ENCODE measurements at places on chromosomes 11 and 22.

DNA sequence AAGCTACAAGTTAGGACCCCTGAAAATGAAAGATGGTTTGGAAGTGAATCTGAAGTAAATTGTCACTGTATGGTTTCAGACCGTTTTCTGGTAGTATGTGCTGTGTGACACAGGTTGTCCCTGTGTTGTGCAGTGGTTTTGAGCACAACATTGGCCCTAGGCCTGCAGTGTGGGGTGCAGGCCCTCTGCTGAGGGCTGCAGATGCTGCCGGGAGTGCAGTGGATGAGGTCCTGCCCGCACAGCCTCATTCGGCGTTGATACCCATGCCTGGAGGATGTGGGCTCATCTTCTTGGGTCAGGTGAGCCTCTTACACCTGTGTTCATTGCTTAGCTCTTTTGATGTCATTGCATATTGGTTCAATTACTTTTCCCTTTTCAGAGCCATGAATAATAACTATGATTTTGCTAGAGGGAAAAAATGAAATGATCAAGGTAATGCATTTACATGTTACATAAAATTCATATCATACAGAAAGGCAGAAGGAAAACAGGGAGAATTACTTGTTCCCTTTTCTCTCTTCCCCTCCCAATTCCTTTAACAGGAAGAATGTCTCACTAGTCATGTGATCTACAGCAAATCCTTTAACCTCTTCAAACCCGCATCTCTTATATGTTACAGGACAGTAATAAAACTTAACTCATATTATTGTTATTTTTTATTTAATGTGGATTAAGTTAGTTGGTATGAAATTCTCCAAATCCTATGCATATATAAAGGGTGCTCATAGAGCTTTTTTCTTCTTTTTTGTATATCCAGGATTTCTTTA is 48.7 kb downstream of the PTPRJ start:
- DNase-seq, result no peak

DNA sequence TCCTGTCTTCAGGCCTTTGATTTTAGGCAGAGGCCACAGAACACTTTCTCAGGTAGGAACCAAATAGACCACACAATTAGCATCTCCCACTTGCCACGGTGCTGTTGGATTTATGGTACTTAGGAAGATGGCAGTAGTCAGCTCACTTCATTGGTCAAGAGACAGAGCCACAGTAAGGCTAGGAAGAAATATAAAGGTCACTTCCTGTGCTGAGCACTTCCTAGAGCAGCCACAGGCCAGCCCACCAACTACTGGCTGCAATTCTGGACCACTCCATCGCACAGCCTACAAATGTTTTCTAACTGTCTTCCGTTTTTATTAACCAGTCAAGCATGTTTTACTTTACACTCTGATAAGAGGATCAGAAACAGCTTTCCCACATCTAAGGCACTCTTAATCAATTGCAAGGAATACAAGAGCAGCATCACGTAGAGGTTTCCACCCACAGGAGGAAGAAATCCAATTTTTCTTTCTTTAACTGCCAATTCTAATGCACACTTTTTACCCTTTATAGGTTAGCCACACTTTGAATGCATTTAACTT is 54.7 kb downstream of the ABTB2 start:
- no peak for DNase-seq

DNA sequence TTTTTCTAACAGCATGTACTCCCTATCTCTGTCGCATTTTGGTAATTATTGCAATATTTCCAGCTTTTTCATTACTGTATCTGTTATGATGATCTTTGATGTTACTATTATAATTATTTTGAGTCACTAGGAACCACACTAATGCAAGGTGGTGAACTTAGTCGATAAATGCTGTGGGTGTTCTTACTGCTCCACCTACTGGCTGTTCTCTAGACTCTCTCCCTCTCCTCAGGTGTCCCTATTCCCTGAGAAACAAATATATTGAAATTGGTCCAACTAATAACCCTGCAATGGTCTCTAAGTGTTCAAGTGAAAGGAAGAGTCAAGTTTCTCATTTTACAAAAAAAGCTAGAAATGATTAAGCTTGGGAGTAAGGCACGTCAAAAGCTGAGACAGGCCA is 10.5 kb downstream of the ARL14EP start:
- DNase-seq, result no peak

DNA sequence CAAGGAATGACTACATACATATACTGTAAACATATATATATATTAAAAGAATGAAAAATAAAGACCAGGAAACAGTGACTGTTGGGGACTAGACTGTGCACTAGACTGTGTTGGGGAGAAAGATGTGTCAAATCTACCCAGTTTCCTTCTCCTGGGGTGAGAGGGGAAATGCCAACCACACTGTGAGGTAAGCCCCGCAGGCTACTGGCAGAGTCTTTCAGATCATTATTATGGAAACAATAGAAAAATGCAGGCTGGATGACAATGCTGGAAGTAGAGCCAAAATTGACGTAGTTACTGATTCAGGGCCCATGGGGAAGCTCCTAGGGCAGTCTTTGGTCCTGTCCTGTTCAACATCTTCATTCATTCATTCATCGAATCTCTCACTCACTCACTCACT is 101.4 kb downstream of the C11orf58 start:
- DNase-seq, result no peak

DNA sequence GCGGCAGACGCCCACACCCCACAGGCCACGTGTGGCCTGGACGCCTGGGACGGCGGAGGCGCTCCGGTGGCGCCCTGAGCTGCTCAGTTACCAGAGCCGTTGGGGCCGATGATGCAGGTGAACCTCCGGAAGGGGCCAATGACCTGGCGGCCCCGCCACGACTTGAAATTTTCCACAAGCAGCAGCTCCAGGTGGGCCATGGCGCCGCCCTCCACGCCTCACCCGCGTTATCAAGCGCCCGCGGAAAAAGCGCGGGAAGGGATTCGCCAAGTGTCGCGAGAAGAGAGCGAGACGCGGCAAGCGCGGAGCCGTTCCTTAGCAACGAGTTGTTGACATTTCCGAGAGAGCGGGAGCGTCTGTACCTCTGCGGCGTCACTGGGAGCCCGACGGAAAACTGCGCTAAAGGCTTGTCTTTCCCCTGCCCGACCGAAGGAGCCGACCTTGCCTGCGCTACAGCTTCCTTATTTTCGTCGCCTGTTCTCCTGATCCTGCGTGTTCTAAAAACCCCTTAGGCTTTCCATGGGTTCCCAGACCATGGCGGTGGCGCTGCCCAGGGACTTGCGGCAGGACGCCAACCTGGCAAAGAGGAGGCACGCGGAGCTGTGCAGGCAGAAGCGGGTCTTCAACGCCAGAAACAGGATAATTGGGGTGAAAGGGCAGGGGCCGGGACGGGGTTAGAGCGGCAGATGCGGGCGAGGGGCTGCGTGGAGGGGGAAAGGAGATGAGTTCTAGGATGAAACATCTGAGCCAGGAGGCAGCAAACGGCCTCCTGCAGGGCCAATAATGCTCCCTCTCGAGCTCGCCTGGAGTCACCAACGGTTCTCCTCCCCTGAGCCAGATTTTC is at the start of the genes RIBC2 and SMC1B:
Gene RIBC2, plus strand, starts transcription at position 326 of the 844 bp plus-strand sequence. Its CDS starts 194 bp downstream, at position 520.
Gene SMC1B, minus strand, starts transcription at position 232 of the 844 bp plus-strand sequence. Its CDS starts 32 bp downstream, at position 200.
- peak; percentile 71 for DNase-seq

DNA sequence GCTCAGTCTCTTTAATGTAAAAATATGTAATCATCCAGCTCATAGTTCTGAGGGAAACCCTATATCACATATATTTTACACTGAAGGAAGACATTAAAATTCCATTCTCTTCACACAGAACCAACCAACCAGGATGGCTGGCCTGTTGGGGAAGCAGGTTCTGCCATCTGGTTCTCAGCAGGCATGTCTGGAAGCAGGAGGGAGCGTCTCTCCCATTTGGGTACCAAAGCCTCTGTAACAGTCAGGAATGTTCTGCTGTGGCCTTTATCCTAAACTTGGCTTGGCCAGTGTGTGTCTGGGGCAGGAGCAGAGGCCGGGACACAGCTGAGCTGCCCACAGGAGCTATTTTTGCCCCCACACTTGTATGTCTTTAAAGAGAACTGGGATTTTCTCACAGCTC is 29.2 kb downstream of the SGSM3 start:
- no peak for DNase-seq

GRCh38 chr11:111531687-111532364 is 8.7 kb upstream of the LAYN start:
- DNase-seq, result no peak

- DNase-seq, result no peak
Observed at GRCh38 chr11:115263799-115264656, 240.2 kb downstream of the CADM1 start.

GRCh38 chr11:92739041-92739440 is 230.4 kb upstream of the MTNR1B start:
- DNase-seq, result no peak

- DNase-seq, result no peak
Observed at GRCh38 chr11:133898031-133898769, 52.9 kb upstream of the SPATA19 start.

DNA sequence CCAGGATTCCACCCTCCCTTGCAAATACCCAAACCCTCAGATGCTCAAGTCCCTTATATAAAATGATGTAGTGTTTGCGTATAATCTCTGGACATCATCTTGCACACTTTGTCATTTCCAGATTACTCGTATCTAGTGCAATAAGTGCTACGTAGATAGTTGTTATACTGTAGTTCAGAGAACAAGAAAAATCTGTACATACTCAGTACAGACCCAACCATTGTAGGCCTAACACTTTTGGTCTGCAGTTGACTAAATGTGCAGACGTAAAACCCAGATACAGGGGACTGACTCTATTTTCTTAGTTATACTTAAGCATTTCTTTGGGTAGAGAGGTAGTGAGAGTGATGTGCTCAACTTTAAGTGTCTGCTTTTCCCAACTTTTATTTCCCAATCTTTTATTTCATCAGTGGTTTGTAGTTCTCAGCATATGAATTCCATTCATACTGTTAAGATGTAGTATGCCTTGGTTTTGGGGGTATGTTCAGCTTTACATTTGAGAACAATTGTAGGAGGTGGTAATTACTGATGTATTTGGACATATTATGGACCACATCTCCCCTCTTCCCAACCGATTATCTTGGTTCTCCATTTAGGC is 43.9 kb downstream of the DDX6 start:
- no peak for DNase-seq

DNA sequence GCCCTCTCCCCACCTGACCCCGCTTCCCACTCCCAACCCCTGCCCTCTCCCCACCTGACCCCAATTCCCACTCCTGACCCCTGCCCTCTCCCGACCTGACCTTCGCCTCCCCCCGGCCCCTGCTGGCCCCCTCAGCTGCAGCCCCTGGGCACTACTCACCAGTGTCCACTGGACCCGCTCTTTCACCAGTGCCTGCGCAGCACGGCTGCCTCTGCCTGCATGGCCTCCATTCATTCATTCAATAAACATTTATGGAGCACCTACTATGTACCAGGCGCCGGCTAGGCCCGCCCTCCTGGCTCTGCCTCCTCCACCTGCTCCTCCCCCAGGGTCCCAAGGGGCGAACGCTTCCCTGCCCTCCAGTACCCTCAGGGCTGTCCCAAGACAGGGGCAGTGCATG is 42.6 kb downstream of the ELFN2 start:
- no peak for DNase-seq

DNA sequence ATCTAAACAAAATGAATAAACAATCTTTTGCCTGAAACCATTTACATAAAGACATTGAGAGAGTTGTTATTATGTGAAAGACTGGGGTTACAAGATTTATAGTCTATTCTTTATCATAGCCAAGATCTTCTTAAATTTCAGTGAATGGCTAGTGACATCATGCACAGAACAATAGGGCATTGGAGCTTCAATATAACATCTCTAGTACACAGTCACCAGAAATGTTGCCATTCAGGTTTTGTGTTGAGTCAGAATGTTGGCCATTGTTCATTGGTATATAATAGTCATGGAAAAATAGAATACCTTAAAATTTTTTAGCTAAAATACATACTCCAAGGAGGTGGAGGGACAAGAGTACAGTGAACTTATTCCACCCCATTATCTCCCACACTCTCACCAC is 44.3 kb downstream of the SLC5A12 start:
- no peak for DNase-seq

DNA sequence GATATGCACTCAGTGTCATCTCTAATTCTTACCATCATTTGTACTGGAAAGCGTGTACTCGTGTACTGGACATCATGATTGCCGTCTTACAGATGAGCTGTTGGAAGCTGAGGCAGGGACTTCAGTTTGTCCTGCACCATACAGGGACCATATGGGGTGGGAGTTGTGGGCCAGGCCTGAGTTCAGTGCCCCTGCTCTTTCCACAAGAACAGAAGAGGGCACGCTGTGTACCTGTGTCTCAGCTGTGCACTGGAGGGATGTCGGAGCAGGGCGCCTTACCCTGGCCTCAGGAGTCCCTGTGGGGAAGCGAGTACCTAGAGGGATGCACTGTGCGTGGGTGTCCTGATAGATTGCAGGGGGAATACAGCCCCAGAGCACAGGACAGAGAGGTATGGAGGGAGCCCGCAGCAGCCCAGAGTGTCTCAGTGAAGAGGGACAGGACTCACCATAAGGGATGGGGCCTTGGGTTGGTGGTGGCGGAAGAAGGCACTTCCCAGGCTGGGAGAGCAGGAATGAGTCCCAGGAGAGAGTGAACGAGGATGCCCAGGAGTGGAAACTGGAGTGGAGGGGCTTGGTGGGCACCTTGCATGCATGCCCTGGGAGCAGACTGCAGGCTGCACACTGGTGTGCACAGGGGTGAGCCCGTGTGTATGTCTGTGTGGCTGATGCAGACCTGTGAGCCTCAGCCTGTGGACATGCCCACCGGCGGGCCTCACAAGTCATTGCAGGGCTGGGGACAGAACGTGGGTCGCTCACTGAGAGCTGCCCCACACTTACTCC is 329.7 kb downstream of the TBC1D22A start:
- DNase-seq, result no peak

- DNase-seq, result no peak
Observed at GRCh38 chr11:62542111-62542745, 4.4 kb downstream of the AHNAK start.

- DNase-seq, result no peak
Observed at GRCh38 chr11:67066333-67066709, 9.7 kb downstream of the RHOD start.
